CD4-positive, alpha-beta T cell treated with Interleukin-1 beta for 1 hour (primary cell): ENCODE measurements at places on chromosomes 3 and 15.

GRCh38 chr15:51970132-51970817 lies 1.3 kb downstream of the LEO1 start:
- DNase-seq, result no peak

DNA sequence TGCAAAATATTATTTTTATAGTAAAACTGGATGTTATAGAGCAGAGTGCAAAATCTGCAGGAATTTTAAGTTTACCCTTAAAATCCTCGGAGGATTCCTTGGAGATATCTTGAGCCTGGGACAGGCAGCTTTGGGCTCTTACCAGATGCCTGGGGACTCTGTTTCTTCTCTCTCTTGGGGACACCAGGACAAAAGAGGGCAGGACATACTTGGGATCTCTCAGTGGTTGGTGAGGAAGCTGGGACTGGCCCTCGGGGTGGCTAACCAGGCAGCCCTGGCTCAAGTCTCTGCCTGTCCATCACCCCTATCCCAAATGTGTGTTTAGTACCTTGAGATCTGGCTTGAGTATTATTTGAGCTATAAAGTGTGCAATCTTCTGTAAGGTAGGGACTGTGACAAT lies 38.6 kb downstream of the TKT start:
- DNase-seq, result no peak

DNA sequence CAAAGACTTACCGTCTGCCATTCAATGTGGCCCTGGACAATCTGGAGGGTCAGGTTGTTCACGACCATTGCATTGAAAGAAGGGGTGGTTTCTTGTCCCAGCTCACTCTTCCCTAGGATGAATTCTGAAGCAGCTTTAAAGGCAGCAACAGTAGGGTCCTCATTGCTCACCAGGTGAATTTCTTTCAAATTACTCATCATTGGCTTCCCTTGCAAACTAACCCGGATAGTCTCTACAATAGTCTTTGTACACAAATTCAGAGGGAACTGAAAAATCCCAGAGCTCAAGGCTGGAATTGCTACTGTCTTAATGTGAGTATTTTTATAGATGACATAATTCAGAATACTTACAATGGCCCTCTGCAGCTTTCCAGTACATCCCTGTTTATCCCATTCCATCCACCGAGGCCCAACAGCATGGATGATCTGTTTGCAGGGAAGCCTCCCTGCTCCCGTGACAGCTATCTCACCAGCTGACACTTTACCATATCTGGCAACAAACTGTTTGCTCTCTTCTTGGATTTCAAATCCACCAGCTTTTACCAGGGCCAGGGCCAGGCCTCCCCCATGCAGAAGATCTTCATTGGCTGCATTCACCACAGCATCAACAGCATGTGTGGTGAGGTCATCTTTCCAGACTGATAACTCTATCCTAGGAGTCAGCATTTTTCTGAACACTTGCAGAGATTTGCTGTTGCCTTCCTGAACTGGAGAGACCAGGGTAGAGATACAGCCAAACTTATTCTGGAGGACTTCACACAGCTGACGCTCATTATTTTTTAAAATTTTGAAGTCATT lies 8.6 kb downstream of the PARP9 start:
- DNase-seq, result no peak

DNA sequence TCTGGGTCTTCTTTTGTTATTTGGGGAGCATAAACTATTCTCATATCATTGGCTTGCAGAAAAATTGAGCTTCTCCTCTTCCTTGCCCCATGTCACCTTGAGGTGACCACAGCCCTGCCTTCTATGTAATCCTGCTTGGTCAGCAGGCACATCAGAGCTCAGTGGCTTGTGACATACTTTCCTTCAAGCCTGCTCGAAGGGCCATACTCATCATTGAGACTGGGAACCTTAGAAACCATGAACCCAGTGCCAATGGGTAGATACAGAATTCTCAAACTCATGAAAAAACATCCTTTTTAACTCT lies 3.7 kb upstream of the CCR2 start:
- DNase-seq, result no peak

DNA sequence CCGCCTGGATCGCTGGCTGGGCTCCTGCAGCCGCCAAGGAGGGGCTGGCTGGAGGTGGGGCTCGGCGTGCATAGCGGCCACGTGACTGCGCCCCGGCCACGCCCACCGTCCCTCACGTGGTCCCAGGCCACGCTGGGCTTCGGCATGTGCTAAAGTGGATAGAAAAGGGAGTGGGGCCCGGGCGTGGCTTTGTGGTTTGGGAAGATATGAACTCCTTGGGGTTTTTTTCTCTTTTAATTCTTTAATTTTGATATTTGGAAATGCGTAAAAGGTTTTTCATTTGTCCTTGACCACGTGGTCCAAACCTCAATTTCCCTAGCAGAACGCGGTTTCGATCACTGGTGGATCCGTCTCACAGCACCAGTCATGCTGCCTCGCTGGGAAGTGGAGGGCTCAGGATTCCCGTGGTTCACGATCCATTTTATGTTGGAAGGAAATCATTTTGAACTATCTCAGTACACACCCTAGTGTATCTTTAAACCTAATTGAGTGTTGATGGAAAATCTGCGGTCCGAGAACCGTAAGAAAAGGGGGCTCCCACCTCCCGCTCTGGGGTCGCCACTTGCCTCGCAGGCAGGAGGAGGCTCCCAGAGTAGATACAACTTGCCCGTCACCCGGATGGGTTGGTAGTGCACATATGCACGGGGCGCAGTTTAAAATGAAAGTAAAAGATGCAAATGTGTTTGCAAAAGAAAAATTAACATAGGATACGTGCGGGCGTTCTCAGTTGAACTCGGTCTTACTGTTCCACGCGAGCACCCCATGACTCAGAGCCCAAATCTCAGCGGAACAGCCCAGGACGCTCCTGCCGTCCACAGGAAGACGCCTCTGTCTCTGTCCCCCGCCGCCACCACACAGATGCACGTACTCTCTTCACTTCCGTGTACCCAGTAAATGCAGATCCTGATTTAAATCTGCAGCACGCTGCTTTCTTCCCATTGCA lies 141.9 kb downstream of the PGPEP1L start:
- DNase-seq, result peak; percentile 70

- no peak for DNase-seq
Measured at GRCh38 chr15:72389231-72389630, 8.9 kb upstream of the TMEM202 start.

- DNase-seq, result no peak
Measured at GRCh38 chr3:10421996-10422395, 83.4 kb downstream of the ATP2B2 start.

- DNase-seq, result no peak
Measured at GRCh38 chr15:65956899-65957298, 87.6 kb downstream of the RAB11A start.
